ENCODE measurements at places on chromosomes 2 and 18.

DNA sequence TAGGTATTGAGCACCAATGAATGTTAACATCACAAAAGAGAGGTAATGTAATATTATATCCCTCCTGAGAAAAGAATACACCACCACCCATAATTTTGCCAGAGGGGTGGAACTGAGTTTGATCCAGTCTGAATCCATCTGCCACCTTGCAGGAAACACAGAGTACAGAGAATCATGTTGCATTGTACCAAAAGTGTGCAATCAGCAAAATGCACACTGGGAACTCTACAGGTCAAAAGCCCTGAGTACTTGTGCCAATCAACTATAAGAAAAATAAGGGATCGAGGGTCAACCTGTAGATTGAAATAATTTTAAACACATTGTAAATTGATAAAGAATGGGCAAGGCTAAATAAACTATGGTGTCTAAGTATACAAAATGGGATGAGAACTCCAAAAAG lies 141.5 kb downstream of the KCNH7 start:
- DNase-seq, result no peak

DNA sequence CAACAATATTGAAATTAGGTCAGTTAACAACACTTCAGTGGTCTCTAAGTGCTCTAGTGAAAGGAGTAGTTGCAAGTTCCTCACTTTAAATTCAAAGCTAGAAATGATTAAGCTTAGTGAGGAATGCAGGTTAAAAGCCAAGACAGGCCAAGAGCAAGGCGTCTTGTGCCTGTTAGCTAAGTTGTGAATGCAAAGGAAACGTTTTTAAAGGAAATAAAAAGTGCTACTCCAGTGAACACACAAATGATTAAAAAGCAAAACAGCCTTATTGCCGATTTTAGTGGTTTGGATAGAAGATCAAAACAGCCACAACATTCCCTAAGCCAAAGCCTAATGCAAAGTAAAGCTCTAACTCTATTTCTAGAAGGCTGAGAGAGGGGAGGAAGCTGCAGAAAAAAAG lies 44.7 kb downstream of the ANTXR1 start:
- no peak for DNase-seq

- no peak for DNase-seq
Observed at GRCh38 chr18:64330931-64331330, 182.0 kb upstream of the LINC00305 start.

DNA sequence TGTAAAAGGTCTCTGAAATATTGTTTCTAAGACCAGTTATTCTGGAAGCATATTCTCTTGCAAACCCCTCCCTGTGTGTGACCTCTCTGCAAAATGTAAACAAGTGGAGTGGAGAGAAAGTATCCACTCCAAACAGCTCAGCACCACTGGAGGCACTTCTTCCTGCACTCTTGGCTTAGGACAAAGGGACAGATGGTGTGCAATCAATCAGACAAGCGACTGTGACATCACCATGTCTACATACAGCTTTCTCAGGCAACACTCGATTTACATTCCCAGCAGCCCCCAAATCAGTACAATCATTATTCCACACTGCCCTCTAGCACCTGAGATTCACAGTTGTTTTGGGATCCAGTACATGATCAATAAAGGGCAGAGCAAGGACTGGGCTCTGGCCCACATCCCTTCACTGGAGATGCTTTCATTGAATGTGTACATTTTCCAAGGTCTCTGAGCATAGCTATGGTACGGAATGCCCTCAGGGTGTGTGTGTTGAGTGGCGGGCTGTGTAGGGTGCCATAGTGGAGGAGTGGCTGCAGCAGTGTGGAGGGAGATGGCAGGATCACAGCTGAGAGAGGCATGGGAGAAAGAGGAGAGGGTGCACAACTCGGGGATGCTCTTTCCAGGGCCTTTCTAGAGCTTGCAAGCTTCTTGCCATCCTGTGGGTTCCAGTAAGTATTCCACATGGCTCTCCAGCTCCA lies 311.8 kb upstream of the ST6GAL2 start:
- no peak for DNase-seq

DNA sequence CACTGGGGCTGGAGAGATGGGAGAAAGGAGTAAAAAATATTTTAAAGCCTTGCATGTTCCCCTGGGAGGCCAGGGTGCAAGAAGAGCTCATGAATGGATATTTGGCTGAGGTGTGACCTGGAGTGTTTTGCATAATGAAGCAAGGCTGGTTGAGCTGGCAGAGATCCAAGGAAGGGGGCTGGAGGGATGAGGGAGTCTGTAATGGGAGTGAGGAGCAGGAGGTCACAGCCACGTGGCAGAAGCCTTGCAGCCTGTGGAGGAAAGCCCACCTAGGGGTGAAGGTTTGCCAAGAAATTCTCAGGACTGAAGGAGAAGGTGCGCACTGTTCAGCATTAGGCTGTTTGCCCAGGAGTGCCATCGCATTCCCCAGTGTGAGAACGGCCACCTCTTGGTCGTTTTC lies 40.3 kb upstream of the ATP8B1 start:
- DNase-seq, result no peak

DNA sequence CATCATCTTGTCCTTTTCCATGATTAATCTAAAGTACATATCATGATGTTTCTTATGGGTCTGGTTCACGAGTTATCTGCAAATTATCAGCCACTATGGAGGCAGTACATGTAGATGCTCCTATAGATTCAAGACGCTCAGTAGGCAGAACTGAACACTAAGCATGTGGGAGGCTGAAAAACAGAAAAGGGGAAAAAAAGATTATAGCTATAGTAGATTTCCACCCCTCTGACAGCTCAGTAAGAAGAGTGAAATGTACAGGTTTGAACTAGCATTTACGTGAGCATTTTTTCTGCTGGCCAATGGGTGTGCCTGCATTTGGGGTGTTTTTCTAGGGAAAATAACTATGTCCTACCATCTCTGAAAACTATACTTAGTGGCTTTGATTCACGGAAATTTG lies 308.9 kb downstream of the ZEB2 start:
- no peak for DNase-seq

- no peak for DNase-seq
Observed at GRCh38 chr18:77071061-77071460, 61.5 kb downstream of the MBP start.

GRCh38 chr2:224312741-224313140 lies 89.2 kb downstream of the FAM124B start:
- no peak for DNase-seq

DNA sequence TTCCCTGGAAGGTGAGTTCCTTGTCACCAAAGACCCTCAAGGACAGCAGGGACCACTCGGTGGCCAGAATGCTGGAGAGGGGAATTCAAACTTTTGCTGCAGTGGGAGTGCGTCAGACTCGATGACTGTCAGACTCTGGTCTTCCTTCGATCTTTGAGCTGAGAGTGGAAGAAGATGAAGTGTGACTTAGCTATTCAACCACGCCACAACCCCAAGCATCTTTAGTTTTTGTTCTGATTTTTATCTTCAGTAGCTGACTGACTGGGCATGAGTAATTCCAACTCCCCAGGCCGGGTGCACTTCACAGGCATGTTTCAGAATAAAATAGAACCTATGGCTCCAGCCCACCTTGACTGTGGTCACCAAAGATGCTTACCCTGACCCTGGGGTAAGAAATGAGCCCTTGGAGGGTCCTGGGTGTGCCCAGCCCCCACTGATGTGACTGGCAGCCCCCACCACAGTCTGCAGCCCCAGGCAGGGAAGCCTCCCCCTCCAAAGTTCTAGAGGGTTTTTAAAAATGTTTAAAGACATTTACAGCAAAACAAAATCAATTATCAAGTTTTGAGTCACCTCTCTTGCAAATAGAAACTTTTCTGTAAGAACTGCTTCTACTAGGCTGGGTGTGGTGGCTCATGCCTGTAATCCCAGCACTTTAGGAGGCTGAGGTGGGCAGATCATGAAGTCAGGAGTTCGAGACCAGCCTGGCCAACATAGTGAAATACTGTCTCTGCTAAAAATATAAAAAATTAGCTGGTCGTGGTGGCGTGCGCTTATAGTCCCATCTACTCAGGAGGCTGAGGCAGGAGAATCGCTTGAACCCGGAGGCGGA lies 24.9 kb upstream of the YWHAQ start:
- DNase-seq, result peak; percentile 56

- peak; percentile 94 for DNase-seq
Observed at GRCh38 chr2:45935791-45936622, 284.5 kb downstream of the PRKCE start.

DNA sequence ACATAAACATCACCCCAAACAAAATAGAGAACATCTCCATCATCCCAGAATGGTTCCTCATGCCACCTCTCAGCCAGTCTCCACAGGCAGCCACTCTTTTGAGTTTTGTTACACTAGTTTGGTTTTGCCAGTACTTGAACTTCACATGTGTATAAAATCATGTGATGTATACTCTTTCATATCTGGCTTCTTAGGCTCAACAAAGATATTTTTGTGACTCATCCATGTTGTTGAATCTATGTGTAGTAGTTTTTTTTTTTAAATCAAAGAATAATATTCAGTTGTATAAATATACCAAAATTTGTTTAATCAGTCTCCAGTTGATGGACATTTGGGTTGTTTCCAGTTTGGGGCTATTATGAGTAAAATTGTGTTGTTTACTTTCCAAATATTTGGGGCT lies 75.9 kb downstream of the PMS1 start:
- DNase-seq, result no peak

DNA sequence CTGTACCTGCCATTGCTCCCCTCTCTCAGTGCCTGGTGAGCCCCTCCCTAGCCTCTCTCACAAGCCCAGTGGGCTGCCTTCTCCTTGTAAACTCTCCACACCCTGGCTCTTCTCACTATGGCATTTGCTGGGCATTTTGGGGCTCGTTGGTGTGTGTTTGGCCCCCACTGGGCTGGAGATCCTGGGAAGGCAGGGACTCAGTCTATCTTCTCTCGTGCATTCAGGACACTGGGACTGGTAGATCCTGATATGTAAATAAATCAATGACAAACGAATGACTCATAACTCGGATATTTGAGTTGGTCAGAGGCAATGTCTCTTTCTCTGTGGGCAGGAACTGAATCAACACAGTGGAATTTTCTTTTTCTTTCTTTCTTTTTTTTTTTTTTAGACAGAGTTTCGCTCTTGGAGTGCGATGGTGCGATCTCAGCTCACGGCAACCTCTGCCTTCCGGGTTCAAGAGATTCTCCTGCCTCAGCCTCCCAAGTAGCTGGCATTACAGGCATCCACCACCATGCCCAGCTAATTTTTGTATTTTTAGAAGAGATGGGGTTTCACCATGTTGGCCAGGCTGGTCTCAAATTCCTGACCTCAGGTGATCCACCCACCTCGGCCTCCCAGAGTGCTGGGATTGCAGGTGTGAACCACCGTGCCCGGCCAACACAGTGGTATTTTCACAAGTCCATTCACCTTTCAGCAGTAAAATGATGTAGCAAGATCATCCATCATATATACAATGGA lies 144.6 kb upstream of the SPRED2 start:
- DNase-seq, result peak; percentile 81

DNA sequence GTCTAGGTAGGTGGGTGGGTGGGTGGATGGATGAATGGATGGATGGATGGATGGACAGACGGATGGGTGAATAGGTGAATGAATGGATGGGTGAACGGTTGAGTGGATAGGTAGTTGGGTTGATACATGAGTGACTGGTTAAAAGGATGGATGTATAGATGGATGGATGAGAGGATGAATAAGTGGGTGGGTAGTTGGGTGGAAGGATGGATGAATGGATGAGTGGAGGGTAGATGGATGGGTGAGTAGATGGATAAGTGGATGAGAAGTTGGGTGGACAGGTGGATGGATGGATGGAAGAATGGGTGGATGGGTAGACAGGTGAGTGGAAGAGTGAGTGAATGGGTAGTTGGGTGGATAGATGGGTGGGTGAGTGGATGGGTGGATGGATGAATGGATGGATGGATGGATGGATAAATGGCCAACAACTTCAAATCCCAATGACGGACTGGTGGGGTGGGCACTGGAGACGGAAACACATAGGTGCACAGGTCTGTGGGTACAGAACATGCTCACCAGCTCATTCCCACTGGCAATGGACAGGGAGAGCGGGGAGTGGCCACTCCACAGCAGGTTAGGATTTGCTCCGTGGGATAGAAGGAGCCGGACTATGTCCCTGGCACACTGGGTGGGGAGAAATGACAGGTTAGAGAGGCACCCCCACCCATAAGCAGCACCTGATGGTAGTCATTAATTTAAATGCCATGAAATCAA lies 48.8 kb downstream of the ANKMY1 start:
- no peak for DNase-seq
